Left lung (tissue), 14 donors: ENCODE measurements at places on chromosomes 1 and 21. TPM values are rescaled to one million over a fixed set of nuclear protein-coding genes. Genes with fewer than 3 reads are reported as not detected.

MAP10 gene
- 6.1 TPM for polyA plus RNA-seq

- no peak for DNase-seq
Measured at GRCh38 chr1:242147096-242147976, 148.4 kb upstream of the MAP1LC3C start.

DNA sequence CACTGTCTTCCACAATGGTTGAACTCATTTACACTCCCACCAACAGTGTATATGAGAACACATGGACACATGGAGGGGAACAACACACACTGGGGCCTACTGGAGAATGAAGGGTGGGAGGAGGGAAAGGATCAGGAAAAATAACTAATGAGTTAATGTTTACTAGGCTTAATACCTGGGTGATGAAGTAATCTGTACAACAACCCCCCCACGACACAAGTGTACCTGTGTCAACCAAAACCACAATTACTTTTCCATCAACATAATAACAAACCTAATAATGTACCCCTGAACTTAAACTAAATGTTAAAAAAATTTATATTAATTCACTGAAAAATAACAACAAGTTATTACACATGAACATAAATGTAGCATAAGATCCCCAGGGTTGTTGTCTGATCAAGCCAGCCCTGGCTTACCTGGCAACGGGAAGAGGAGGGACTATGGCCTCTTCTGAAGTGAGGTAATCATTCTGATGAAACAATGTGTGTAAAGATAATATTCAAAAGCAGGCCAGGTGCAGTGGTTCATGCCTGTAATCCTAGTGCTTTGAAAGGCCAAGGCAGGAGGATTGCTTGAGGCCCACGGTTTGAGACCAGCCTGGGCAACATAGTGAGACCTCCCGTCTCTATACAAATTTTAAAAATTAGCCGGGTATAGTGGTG is 40.8 kb upstream of the HEATR1 start:
- no peak for DNase-seq

DEPDC1 gene
- polyA plus RNA-seq = 19.9 TPM

GRCh38 chr1:214004795-214005194 is 17.0 kb downstream of the PROX1 start:
- no peak for DNase-seq
